ENCODE measurements at places on chromosomes 4 and X.

DNA sequence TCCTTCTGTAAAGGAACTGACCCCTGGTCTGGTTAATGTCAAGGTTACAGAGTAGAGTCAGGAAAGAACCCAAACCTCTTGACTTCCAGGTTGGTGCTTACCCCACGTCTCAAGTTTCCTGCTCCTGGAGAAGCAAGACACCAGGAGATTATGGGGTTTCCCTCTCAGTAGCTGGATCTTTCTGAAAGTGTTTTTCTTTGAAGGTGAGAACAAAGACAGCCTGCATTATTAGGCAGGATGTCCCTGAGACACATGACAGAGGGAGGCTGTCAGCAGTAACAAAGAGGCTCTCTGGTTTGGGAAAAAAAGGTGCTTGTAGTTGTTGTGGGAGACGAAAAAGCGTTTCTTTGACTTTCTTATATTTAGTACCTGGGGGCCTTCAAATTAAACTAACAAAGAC, 44.7 kb upstream of the IGFBP7 start:
- DNase-seq: no peak

DNA sequence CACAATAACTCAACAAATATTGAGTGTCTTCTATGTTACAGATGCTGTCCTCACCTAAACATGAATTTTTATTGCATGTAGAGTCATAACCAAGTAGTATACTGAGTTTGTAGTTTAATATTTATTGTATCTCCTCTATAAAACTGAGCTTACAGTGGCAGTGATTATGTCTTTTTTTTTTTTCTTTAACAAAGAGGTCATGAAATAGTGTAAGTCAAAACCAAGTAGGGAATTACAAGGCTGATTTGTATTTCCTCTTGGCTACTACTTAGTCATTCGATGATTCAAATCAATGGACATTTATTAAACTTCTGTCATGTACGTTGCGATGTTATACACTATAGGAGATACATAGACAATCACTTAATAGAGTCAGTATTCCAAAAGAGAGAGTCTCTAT, 48.4 kb downstream of the IL15 start:
- DNase-seq: no peak

DNA sequence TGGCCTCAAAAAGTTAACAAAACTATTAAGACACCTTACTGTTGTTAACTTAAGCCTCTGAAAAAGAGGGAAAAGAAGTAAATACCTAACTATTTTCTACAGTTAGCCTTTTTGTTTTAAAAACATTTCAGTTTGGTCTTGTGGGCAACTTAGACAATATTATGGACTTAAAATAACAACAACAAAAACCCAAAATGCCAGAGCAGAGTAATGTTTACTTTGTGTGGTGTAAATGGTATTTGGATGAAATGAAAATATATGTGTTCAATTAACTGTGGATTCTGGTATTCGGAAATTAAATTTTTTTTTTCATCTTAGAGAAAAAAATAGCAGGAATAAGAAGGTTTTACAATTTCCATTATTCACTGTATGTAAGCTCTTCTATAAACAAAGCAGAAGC, 79.6 kb upstream of the NPNT start:
- DNase-seq: no peak

GRCh38 chr4:184306949-184307348, 89.3 kb upstream of the ENPP6 start:
- DNase-seq: no peak

DNA sequence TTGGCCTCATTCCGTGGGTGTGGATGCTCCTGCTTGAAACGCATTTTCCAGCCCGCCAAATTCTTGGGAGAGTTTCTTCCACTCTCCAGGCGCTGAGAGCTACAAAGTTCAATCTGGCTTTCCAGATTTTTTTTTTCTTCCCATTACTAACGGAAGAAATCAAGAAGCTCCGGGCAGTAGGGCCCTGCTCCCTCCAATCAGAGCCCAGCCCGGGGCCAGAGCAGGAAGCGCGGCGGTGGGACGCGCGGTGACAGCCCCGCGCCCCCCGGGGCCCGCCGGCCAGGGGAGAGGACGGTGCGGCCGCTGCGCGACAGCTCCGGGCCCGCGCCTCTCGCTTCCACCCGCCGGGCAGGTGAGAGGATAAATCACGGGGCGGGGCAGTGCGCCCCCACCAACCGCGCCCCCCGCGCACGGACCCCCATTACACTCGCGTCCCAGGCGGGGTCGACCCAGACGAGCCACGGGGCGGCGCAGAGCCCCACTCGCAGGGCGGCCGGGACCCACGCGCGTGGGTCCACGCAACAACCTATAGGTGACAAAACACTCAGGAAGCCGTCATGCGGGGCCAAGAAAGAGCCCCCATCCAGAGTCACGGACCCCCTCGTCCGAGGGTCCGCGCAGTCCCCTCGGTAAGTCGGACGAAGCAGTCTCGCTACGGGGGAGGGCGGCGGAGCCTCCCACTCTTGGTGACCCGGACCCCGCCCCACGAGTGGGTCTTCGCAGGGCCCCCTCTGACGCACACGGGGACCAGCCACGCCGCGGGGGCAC, 868 bp downstream of the AFAP1 start:
- peak; percentile 64 for DNase-seq

DNA sequence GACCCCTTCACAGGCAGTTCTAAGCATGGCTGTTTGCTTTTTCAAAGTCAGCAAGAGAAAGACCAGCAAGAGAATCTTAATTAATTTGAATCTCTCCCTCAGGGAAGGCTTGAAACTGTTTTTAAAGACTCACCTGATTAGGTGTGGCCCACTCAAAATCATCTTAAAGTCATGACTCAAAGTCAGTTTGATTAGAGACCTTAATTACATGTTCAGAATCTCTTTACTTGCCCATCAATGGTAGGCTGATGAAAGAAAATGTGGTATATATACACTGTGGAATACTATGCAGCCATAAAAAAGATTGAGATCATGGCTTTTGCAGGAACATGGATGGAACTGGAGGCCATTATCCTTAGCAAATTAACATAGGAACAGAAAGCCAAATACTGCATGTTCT, 247.5 kb upstream of the PRKX start:
- DNase-seq: no peak

GRCh38 chr4:140152751-140153418, 1.1 kb downstream of the MAML3 start:
- DNase-seq: peak; percentile 76

DNA sequence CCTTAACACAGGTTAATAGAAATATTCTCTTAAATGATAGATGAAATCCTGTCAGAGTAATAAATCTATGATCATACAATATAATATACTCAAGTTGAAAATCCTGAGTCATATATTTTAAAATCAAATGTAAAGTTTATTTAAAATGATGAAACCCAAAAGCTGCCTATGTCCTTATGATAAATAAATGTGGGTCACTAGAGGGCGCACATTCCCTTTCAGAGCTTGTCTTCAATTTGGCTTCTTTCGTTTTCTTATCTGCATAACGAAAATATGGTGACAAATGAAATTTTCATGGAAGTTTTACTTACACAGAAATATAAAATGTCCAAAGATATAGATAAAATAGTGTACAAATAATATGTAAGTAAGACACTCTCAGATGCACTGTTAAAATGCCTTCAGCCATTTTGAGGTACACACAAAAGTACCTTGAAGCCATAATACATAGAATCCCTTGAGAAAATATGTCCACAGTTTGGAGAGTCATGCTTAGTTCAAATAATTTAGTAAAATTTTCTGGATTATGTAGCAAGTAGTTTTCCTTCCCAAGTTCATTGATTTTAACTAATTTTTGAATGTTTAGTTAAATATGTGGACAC, 680.4 kb downstream of the DMD start:
- DNase-seq: peak; percentile 71

- DNase-seq: no peak
These were observed 3.2 kb upstream of the KLHL34 start for GRCh38 chrX:21661316-21661715.

DNA sequence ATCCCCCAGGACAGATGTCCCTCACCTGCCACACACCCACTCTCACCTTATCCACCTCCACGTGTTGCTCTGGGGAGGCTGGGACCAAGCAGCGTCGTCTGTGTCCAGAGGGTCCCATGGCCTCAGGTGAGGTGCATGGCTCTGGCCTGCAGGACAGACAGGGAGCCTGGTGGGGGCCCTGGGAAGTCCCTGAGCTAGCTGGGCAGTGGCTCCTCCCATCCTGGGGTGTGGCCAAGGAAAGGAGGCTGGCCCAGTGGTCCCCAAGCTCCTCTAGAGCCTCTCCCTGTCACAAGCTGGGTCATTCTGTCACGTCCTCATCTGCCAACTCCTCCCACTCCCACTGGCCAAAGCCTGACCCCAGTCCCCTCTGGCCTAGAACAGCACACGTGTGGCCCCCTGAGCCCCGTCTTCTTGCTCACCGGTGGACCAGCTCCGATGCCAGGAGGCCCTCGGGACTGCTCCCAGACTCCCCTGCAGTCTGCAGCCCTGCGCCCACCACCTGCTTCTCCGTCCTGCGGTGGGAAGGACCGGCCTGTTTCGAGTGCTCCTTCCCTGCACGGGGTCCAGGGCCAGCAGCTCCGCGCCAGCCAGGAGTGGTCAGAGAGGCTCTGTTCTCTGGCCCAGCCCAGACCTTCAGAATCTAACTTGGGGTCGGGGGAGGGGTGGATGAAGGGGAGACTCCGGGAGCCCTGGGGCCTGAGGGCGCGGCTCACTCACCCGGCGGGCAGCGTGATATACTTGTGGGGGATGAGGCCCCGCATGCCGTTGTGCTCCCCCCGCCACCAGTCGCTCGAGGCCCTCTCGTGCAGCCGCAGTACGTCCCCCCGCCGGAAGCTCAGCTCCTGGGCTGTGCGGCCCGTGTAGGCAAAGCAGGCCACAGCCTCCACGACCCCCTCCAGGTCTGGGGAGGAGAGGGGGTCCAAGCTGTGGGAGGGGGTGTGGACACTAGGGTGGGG, 4.8 kb downstream of the AVPR2 start:
- no peak for DNase-seq

- DNase-seq: no peak
These were observed 31.4 kb downstream of the SSX5 start for GRCh38 chrX:48165241-48165640.

DNA sequence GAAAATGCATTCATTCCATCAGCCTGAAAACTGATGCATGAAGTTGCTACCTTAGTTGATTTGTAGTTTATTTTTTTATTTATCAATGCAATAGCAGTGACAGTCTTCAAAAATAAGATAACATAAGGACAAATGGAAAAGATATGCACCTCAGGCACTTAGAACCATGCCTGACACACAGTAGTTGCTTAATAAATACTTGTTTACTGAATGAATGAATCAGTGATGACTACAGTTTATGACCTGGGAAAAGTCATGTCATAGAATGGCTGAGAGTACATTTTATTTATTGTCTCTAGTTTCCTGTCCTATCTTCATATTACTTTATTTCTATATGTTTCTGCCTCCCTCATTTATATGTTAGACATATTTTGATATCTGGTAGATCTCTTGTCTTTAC, 171.8 kb downstream of the TLL1 start:
- DNase-seq: no peak

DNA sequence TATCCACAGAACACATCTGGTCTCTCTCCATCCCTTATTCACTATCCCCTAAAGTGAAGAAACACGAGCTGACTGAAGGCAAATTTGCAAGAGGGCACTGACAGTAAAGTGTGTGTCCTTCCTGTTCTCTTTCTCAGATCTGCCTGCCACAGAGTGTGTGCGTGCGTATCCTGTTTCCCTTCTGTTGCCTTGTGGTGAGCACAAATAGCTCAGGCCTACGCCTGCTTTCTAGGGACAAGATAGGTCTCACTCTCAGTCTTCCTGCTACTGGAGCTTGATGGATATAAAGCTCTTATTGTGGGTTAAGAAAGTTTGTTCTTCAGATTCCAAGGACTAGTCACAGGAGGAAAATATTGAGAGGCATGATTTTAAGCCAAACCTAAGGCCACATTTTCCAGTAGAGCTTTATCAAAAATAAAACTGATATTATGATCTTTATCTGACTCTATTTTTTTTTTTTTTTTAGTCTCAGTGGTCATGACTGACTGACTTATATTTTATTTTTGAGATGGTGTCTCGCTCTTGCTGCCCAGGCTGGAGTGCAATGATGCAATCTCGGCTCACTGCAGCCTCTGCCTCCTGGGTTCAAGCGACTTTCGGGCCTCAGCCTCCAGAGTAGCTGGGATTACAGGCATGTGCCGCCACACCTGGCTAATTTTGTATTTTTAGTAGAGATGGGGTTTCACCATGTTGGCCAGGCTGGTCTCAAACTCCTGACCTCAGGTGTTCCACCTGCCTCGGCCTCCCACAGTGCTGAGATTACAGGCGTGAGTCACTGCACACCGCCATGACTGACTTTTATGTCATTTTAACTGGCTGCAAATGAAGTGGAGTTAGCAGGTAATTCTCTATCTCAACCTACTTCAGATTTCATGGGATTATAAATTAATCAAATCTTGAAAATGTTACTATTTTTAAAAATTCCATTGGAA, 140.3 kb upstream of the SH3RF1 start:
- peak; percentile 79 for DNase-seq

DNA sequence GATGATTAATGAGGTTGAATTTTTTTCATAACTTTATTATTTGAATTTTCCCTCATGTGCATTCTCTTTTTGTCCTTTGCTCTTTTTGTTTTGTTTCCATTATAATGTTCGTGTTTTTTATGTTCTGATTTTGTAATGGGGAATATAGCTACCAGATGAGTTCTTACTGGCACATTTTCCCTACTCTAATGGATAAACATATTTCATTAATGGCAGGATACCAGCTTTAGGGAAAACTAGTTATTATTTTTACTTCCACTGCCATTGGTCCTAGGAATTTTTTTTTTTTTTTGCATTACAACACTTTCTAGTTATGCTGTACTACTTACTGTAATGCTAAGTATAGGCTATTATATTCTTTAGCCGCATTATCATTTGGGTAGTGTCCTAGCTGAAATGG, 286.3 kb downstream of the SPRY1 start:
- no peak for DNase-seq

DNA sequence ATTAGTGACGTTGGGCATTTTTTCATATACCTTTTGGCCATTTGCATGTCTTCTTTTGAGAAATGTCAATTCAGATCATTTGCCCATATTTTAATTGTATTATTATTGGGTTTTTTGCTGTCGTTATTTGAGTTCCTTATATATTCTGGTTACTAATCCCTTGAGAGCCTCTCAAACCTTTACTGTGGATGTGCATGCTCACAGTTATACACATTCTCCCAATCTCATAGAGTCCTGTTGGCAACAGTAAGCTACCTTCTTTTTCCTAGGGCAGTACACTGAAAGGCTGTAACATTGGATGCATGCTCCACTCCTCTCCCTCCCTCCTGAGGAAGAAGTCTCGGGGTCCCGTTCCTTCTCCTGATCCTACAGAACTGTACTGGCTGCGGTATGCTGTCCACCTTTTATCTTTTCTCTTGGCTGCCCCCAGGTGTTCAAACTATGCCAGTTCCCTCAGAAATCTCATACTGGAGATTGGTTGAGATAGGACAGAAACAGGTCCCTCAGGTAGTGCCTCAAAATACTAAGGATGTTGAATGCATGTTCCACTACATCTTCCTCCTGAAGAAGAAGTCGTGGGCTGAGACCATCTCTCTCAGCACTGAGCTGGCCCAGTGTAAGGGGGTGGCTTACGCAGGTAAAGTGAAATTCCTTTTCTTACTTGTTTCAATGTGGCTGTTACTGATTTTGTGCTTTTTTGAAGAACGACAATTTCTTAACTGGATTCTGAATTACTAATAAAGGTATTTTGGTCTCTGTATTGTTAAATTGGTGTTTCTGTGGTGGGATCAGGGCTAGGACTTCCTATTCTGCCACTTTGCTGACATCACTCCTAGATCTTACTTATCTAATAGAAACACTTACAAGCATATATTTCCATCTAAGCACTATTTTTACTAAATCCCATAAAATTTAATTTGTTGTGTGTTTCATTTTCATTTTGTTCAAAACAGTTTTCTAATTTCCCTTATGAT, 145.4 kb upstream of the HUWE1 start:
- DNase-seq: peak; percentile 15

Data from tongue (tissue), 3 donors.